Pancreas (tissue), 10 donors: ENCODE measurements at places on chromosomes 4 and X. TPM values are rescaled to one million over a fixed set of nuclear protein-coding genes. Genes with fewer than 3 reads are reported as not detected.

The FRMD7 gene
- not detected for total RNA-seq

DNA sequence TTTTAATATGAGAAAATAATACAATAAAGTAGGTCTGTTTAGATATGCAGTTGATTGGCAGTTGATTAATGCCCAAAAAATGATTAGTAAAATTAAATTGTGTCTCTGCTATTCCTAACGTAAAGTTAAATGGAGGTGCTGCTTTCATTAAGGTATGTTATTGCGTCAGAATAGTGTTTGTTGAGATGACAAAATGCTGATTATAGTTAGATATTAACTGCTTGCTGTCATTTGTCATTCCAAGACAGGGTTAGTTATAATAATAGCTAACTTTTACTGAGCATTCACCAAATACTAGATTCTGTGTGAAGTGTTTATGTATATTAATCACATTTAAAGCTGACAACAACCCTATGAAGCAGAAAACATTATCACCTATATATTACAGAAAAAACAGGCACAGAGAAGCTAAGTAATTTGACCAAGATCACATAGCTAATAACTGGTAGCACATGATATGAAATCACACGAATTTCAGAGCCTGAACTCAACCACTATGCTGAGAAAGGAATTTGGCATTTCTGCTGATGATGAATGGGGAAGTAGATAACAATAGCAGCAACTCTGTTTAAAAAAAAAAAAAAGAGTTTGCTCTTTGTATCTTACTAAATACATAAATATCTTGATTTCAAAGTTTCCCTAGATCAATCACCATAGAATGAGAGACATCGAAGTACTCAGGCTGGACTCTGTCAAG, 59.7 kb upstream of the WDR44 start:
- no peak overlapping the region for H3K27ac ChIP-seq
- H3K27me3 ChIP-seq, result no peaks in the 10 kb centered on the region
- no peak overlapping the region for H3K4me3 ChIP-seq
- H3K36me3 ChIP-seq, result no peaks in the 10 kb centered on the region
- no peak for DNase-seq
- H3K4me1 ChIP-seq, result no peaks in the 10 kb centered on the region

GRCh38 chr4:148730766-148731165, 288.6 kb upstream of the NR3C2 start:
- no peaks in the 10 kb centered on the region for H3K27me3 ChIP-seq
- H3K4me1 ChIP-seq, result peaks cover 3% of the 10 kb centered on the region
- no peaks in the 10 kb centered on the region for H3K36me3 ChIP-seq
- H3K4me3 ChIP-seq, result no peak overlapping the region

GRCh38 chr4:8188085-8188484, 11.0 kb upstream of the SH3TC1 start:
- no peaks in the 10 kb centered on the region for H3K27me3 ChIP-seq
- no peak for DNase-seq
- no peaks in the 10 kb centered on the region for H3K36me3 ChIP-seq
- H3K4me3 ChIP-seq, result no peak overlapping the region

DNA sequence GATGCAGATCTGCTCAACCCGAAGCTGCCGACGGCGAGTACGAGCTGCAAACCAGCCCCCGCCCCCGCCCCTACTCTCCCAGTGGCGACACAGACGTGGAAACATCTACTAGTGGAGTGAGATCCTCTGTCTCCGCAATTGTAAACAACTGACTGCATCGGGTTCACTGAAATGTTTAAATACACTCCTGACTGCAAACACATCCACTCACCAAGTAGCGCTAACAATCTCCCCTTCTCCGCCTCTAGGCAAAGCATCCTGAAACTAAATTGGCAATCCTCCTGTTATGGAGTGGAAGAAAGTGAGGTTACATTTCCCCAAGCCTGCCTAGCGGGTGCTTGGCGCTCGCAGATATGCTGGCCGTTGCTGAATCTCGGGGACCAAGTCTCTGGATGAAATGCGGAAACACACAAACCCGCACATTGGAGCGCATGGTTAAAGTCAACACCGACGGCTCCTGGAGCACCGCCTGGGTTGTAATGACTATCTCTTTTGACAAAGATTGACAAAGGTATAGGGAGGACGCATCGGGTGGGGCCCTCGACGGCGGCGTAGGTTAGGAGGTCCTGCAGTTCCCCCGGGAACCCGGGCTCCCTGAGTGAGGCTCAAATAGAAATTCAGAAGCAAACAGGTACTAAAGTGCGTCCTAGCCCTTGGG, 117.0 kb upstream of the TEX13C start:
- no peaks in the 10 kb centered on the region for H3K27me3 ChIP-seq
- H3K36me3 ChIP-seq, result no peaks in the 10 kb centered on the region
- H3K27ac ChIP-seq, result no peak overlapping the region
- no peaks in the 10 kb centered on the region for H3K4me1 ChIP-seq

The TCP11X2 gene
- total RNA-seq, result not detected

The BMP2K gene
- 6.2 TPM for total RNA-seq

The CCSER1 gene
- 7.7 TPM for total RNA-seq

GRCh38 chr4:142815834-142816233, 30.3 kb downstream of the INPP4B start:
- H3K27ac ChIP-seq, result no peak overlapping the region
- no peaks in the 10 kb centered on the region for H3K4me1 ChIP-seq
- no peaks in the 10 kb centered on the region for H3K36me3 ChIP-seq
- H3K4me3 ChIP-seq, result no peak overlapping the region
- H3K27me3 ChIP-seq, result no peaks in the 10 kb centered on the region

- DNase-seq, result peak; percentile 13
- no peak overlapping the region for H3K27ac ChIP-seq
- no peaks in the 10 kb centered on the region for H3K36me3 ChIP-seq
- H3K27me3 ChIP-seq, result peaks cover 16% of the 10 kb centered on the region
- H3K4me1 ChIP-seq, result peaks cover 4% of the 10 kb centered on the region
Measured at GRCh38 chr4:7190691-7191545, 1.4 kb upstream of the SORCS2 start.

- no peaks in the 10 kb centered on the region for H3K36me3 ChIP-seq
- H3K27me3 ChIP-seq, result no peaks in the 10 kb centered on the region
- H3K27ac ChIP-seq, result no peak overlapping the region
- H3K4me3 ChIP-seq, result no peak overlapping the region
- no peak for DNase-seq
Measured at GRCh38 chr4:145626623-145626982, 7.4 kb downstream of the MMAA start.

- no peaks in the 10 kb centered on the region for H3K27me3 ChIP-seq
- DNase-seq, result no peak
- H3K36me3 ChIP-seq, result peaks cover 5% of the 10 kb centered on the region
- H3K4me3 ChIP-seq, result no peak overlapping the region
- H3K4me1 ChIP-seq, result no peaks in the 10 kb centered on the region
Measured at GRCh38 chr4:38921151-38921550, 53.5 kb downstream of the FAM114A1 start.

- no peak for DNase-seq
- H3K4me1 ChIP-seq, result no peaks in the 10 kb centered on the region
- no peaks in the 10 kb centered on the region for H3K27me3 ChIP-seq
Measured at GRCh38 chr4:106615410-106615945, 246.9 kb upstream of the GIMD1 start.

GRCh38 chr4:41658163-41658562, 90.4 kb downstream of the PHOX2B start:
- no peaks in the 10 kb centered on the region for H3K4me1 ChIP-seq
- DNase-seq, result no peak
- no peak overlapping the region for H3K4me3 ChIP-seq
- H3K27ac ChIP-seq, result no peak overlapping the region
- H3K27me3 ChIP-seq, result no peaks in the 10 kb centered on the region
- H3K36me3 ChIP-seq, result no peaks in the 10 kb centered on the region
